ENCODE measurements at places on chromosomes 4 and X.

GRCh38 chr4:16199093-16199492 is 27.2 kb downstream of the TAPT1 start:
- no peak for DNase-seq

- DNase-seq = no peak
These were observed 101.8 kb downstream of the RASGEF1B start for GRCh38 chr4:81369886-81370285.

DNA sequence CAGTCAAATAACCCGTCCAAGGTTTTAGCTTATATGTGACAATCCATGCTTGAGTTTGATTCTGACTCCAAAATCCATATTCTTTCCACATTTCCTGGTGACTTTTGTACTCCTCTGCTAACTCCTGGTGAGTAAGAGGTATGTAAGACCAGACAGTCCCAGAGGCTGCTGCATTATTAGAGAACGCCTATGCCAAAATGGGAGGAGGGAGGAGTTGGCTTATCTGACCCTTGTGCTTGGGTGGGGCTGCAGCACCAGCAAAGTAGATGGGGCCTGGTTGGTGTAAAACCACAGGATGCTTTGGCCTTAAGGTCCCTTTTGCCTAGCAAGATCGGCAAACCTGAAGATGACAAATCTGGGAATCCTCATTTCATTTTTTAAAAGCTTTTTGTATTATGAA is 9.1 kb upstream of the RNF212 start:
- DNase-seq = no peak

DNA sequence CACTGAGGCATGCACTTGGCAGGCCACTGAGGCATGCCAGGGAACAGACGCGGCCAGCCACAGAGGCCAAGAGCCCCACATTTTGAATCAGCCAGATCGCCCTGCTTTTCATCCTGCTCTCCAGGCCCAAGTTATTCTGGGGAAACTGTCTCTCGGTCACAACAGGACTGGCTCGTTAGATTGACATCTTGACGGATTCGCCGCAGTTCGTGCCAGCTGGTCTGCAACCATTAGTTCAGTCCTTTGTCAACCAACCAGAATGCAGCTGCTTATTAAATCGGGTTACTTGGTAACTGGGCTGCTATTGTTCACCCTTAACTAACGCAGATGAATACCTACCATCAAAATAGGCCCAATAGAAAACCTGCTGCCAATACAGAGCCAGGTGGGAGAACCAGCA is 16.7 kb downstream of the CLDN34 start:
- DNase-seq = no peak

DNA sequence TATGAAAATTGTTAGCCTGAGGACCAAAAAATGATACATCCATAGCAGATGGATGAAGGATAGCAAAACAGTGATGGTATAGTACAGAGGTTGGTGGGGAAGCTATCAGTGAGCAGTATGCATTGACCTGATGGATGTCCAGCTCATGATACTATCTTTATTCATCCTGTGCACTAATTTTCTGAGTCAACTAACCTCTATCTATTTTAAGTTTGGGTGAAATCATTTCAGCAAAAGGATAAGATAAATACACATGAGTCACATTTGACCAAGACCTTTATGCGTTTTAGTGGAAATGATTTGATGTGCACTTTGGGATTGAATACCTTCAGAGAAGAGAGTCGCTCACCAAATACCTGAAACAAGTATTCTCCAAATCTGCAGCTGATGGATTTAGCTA is 351.0 kb upstream of the NR3C2 start:
- DNase-seq = no peak

GRCh38 chrX:20015945-20016615 is 25.2 kb upstream of the BCLAF3 start:
- DNase-seq = no peak

GRCh38 chrX:24207826-24208225 is 58.3 kb downstream of the ZFX start:
- DNase-seq = no peak

- DNase-seq = no peak
These were observed at the start of gene MXRA5 for GRCh38 chrX:3346501-3347259. Gene MXRA5 (minus strand): TSS chrX:3346652. CDS start chrX:3343833, 2,819 bp downstream.

Data from NCI-H1436 treated with DMSO at 0.1 percent for 48 hours (cell line).